ENCODE measurements at places on chromosomes 11 and 22.

- DNase-seq: no peak
Observed at GRCh38 chr11:7833527-7833926, 36.8 kb upstream of the OR5P2 start.

DNA sequence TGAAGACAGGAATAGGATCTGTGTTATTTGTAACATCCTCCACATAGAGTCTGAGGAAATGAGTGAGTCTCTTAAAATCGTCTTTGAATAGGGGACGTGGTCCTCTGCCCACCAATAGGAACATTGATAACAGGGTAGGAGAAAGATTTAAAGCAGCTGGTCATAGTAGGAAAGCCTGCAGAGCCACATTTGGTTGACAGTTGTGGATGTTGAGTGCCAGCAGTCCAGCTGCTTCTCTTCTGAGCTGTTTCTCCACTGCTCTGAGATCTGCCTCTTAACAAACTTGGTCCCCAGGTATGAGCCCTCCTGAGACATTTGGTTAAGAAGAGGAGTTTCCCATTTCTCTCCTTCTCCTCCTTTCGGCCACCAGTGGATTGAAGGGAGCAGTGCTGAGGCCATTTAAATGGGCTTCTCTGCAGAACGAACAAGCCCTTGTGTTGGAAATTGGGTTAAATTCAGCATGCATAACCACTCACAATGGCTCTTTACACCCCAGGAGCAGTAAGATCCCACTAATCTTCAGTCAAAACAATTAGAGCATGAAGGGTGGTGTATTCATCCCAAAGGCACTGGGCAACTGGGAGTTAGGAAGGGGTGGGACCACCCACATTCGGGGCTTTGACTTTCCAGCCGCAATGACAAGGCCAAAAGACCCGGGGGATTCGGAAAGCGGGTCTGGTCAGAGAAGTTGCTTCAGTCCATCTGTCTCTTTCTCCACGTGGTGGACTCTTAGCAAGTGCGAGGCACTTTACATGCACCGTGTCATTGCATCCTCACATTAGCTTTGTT, 32.3 kb downstream of the MIAT start:
- DNase-seq: no peak

DNA sequence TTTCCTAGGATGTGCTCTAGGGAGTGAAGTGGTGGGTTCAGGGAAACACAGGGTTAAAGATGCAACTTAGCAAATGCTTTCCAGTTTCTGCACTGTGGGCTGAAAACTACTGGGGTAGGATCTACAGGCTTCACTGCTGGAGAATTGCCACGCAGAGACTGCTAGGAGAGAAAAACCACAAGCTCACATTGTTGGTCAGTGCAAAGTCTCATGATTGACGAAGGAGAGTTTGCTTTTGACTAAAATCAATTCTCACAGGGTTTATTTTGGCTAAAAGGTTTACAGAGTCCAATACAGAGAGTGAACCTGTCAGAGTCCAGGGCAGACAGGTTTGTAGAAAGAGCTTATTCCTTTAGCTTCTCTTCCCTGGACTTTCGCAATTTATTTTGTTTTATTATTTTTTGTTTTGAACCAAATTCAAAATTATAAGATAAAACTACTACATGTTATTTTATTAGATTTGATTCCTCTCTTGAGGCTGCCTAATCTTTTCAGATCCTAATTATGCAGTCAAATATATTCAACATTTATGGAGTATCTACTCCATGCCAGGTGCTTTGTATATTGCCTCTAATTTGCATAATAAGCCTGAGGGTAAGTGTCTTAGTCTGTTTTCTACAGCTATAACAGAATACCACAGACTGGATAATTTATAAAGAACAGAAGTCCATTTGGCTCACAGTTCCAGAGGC, 64.7 kb downstream of the MTNR1B start:
- peak; percentile 40 for DNase-seq

DNA sequence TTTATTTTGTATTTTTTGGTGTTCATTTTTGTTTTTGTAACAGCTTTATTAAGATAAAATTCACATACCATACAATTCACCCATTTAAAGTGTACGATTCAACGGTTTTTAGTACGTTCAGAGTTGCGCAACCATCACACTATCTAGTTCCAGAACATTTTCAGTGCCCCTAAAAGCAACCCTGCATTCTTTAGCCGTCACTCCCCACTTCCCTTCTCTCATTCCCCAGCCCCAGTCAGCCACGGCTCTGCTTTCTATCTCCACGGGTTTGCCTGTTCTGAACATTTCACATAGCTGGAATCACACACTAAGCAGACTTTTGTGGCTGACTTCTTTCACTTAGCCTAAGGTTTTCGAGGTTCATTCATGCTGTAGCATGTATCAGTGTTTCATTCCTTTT, 9.6 kb upstream of the KCNQ1OT1 start:
- no peak for DNase-seq

- DNase-seq: peak; percentile 67
Observed at GRCh38 chr11:82701847-82702520, 31.7 kb downstream of the FAM181B start.

- DNase-seq: no peak
Observed at GRCh38 chr11:104782377-104782754, 115.9 kb downstream of the CASP12 start.

All from SK-MEL-5 (cell line).